ENCODE measurements at places on chromosomes 1 and 21.

GRCh38 chr1:212045981-212046380, 10.4 kb downstream of the DTL start:
- no peak for DNase-seq

GRCh38 chr1:109312246-109312645, 5.4 kb upstream of the MYBPHL start:
- no peak for DNase-seq

DNA sequence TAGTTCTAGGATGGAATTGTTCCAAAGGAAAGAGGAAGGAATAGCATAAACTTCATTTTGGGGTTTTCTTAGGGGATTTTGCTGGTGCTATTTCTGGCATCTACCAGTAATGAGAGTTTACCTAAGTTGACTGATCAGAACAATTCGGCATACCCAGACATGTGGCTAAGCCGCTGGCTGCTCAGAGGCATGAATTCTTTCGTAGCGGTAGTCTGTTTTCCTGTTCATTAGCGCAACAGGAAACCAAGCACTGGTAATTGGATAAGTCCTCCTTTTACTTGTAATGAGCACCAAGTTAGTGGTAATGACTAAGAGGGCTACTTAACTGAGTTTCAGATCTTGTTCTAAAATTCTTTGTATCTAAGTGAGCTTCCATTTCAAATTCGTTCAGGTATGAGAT, 38.6 kb downstream of the C21orf91 start:
- peak; percentile 89 for DNase-seq

DNA sequence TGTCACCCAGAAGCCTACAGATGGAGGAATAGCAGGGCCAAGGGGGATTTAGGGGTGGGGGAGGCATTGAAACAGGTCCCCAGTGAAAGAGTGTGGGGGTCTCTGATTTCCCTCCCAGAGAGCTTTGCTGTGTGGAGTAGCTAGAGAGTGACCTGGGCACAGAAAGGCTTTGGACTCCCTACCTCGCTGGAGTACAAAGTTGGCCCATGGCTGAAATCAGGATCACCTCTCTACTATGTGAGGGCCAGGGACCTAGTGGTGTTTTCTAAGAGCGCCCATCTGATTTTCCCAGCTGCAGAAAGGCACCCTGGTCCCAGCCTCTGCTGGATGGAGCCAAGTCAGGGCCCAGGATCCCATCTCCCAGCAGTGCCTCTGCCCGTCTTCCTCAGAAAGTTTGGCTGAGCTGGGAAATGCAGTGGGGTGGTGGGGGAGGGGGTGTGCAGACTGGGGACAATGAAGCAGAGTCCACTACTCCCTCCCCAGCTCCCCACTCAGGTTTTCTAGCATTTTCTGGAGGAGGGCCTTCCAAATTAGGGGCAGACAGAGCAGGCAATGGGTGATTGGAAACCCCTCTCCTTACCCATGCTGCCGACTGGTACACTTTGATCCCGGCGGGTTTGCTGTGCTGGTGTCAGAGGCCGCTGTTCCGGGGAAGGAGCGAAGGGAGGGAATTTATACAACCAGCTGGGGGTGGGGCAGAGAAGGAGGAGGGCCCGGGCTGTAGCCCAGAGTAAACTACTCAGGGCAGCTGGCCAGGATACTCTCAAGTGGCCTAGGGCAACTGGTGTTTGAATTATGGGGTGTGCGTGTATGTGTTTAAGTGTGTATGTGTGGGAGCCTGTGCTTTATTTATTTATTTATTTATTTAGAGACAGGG, at the start of gene SELENBP1:
TSS of gene SELENBP1 (minus strand) at position 648 of the 877 bp plus-strand sequence. CDS start at position 584, 64 bp downstream.
- DNase-seq = no peak

DNA sequence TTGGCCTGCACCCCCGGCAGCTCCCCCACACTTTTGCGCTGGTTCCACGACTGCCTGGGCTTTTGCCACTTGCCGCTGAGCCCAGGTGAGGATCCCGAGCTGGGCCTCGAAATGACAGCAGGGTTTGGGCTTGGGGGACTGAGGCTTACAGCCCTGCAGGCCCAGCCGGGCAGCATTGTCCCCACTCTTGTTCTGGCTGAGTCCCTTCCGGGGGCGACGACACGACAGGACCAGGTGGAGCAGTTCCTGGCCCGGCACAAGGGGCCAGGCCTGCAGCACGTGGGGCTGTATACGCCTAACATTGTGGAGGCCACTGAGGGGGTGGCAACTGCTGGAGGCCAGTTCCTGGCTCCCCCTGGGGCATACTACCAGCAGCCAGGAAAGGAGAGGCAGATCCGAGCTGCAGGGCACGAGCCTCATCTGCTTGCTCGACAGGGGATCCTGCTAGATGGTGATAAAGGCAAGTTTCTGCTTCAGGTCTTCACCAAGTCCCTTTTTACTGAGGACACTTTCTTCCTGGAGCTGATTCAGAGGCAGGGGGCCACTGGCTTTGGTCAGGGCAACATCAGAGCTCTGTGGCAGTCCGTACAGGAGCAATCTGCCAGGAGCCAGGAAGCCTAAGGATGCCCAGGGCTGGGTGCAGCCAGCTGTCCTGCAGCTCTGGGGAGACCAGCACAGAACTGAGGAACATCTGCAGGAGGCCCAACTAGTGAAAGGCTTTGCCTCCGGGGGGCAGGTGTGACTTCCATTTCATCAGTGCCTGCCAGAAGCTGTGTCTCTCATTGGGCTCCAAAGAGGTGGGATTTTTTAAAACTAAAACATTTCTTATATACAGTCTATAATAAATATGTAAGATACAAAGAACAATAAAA, 1.2 kb downstream of the HPDL start:
- no peak for DNase-seq

- DNase-seq = no peak
Observed at GRCh38 chr21:44778499-44778911, 23.1 kb downstream of the UBE2G2 start.

DNA sequence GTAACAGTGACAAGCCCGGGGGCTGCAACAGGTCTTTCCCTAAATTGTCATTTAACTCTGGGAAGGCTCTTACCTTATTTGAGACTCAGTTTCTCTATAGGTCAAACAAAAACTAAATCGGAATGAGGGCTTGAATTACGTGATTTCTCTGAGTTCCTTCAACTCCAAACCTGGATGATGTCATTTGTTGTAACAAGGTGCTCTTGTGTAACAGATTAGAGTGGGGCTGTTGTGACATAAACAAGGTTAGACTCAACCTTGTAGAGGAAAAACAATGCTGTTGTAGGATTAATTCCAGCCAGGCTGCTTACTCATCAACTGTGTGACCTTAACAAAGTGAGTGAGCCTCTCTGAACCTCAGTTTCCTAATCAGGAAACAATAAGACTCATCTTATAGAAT, 74.4 kb downstream of the SUSD4 start:
- DNase-seq = no peak

DNA sequence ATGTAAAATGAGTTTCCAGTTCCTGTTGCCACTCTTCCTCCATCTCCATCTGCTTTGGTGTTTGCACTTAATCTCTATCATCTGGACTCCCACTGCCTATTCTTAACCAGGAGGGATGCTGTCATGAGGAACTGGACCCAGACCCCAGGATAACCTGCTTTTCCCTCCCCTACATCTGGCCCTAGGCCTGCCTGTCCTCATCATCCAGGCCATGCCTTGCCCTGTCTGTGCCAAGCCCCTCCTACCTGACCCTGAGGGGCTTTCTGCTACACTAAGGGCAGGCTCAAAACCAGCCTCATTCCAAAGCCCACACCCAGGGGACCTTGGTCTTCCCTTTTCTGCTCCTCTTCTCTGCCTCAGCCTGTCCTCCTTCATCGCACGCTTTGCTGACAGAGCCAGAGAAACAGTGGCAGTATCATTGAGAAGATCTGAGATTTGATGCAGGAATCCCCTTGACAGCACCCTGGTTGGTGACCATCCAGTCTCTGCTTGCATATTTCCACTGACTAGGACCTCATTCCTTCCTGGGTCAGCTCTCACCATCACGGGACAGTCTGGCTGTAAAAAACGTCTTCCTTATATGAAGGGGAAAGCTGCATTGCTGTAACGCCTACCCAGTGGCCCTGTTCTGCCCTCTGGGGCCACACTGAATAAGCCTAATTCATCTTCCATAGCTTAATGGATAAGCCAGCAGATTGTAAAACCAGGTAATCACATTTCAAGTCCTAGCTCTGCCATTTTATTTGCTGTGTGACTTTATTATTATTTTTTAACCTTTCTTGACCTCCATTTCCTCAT, 38.8 kb downstream of the PLXNA2 start:
- no peak for DNase-seq

Data from GM12864 (cell line).